Stimulated activated CD8-positive, alpha-beta memory T cell treated with anti-CD3 and anti-CD28 coated beads, Interleukin-12 subunit alpha, Interleukin-12 subunit beta, amount 100 ng/mL, for 4 hours (primary cell): ENCODE measurements at places on chromosomes 3 and 15.

- DNase-seq: no peak
These were observed 576.5 kb downstream of the ZNF385D start for GRCh38 chr3:21174461-21174860.

DNA sequence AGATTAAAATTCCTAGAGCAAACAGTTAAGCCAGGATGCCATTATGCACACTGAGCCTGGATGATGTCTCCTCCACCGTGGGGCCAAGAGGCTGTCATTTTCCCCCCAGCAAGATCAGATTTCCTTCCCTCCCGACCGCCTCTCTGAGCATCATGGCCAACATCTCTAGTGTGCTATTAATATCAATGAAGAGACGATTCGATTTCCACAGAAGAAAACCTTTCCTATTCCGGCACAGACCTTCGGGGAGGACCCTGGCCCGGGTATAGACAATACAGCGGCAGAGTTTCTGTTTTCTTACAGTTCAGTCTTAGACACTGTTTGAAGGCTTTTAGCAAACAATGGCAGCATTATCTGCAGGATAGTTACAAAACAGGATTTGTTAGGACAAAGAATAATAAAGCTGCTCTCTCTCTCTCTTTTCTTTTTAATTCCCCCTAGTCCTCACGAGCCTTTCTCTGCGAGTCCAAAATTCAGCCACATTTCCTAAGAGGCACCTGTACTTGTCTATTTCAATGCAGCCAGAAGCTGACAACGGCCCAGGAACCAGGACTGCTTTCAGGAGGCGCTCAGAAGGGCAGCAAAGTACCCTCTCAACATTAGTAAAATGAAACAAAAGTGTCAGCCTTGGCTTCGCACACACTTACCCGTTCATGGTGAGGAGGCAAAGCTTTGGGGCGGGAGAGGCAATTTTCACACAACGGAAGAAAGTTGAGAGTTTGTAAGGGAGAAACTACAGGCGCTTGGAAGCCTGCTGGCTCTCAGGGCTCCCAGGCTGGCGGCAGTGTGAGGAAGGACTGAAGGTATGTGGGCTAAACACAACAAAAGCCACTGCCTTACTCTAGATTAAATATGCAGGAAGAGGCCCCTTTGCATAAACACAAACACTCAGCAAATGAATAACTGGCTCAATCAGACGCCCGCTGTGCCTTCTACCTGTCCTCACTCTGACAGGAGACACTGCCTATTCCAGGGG is 278.0 kb downstream of the FOXP1 start:
- DNase-seq: no peak

GRCh38 chr15:77143191-77143590 is 72.3 kb upstream of the TSPAN3 start:
- no peak for DNase-seq

GRCh38 chr15:91498046-91498748 is 355.3 kb upstream of the SLCO3A1 start:
- no peak for DNase-seq

- DNase-seq: no peak
These were observed 767.0 kb downstream of the TUSC7 start for GRCh38 chr3:117476572-117476971.

DNA sequence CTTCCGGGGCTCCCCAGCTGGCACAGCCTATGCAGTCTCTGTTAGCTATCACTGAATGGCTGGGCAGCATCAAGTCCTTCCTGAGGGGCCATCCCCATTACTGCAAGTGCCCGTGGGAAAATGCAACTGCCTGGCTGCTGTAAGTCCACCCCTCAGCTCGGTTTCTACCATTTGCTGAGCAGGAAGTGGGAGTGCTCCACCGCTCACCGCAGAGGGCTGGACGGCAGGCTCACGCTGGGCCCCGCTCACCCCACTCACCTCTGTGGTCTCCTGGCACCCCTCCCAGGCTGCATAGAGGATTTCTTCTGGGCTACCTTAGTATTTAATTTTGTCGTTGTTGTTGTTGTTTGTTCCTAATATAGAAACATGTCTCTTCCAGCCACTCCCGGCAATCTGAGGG is 270.2 kb downstream of the PLCL2 start:
- DNase-seq: no peak

DNA sequence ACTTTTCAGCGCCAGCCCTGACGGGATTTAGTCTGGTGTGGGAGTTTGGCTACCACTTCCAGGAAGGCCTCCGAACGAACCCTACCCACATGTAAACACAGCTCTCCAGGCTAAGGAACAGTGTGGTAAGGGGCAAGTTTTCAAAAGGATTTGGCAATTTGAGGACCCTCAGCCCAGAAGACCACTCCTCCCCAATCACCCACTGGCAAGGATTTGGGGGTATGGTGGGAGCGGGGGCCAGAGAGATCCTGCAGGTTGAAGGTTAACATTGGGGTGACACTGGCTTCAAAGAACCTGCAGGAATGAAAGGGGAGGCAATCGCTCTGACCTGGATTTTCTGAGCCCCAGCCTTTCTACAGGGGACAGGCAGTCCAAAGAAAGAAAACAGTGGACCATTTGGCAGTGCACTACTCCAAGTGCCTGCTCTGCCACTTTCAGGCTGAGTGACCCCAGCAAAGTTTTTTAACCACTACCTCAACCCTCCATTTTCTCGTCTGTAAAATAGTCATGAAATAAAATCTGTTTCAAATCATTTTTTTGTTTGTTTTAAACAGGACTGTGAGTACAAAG is 34.5 kb downstream of the ZIC4 start:
- DNase-seq: no peak

- no peak for DNase-seq
These were observed 557.3 kb upstream of the KCNMB2 start for GRCh38 chr3:177978946-177979345.

DNA sequence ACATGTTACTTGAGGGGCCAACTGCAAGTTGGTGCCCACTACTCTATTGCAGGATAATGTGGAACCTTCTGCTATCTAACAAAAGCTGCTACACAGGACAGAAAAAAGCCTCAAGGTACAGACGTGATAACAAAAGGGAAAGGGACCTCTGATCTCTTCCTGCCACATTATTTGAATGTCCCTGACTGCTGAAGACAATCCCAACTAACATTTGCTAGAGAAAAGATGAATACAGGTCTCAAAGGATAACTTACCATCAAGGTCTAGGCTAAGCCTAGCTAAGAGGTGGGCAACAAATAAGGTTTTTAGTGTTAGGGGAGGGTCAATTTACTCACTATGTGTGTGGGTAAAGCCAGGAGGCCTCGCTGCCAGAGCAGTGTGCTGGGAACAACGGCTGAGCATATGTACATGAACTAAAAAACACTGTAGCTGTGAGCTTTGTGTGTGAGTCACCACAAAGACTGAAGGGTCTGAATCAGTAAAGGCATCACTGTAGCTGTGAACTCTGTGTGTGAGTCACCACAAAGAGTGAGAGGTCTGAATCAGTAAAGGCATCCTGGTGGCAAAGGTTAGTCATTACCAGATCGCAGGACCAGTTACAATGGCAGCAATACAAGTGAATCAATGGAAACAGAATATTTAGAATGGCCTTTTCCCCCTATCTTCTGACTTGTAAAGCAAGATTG is 111.7 kb downstream of the LMLN start:
- DNase-seq: peak; percentile 25

DNA sequence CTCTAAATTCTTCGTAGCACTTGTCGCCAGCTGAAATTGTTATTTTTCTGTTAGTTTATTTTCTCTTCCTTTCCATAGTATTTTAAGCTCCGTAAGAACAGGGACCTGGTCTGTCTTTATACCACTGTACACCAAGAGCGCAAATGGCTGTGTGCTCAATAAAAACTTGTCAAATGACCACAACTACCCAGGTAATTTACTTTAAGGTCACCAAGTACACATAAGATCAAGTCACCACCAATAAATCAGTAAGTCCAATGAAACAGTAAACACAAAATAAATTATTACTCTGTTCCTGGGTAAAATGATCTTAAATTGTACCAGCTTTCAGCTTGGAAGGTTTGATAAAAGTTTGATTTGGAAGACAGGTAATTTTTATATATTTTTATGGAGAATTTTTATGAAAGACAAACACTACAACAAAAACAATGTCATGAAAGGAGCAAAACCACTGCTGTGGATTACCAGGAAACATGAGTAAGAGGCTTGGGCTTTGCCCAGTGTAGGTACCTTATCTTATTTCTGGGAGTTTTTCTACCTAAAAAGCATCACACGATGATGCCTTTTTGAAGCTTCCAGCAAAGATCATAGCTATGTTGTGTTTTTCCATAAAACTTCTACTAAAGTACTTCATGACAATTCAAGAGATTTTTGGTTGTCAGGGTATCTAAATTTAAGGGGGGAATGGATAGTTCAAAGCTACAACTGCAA is 406.8 kb downstream of the SHQ1 start:
- no peak for DNase-seq

GRCh38 chr3:126035362-126036050 is 48.4 kb downstream of the SLC41A3 start:
- no peak for DNase-seq

GRCh38 chr15:88498996-88499395 is 31.5 kb downstream of the MRPS11 start:
- DNase-seq: no peak

DNA sequence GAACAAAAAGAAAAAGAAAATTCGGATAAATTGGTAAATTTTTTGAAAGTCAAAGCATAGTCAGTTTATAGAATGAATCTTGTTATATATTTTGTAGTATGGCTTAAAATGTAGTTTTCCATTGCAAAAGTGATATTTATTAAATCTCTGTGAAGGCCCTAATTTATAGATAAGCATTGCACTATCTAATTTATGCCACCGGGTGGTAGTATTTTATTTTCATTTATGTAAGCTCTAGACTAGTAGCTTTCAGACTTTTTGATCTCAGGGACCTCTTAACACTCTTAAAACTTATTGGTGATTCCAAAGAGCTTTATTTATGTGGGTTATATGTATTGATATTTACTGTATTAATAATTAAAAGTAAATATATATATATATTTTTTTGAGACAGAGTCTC is 133.9 kb upstream of the LRRFIP2 start:
- DNase-seq: no peak

DNA sequence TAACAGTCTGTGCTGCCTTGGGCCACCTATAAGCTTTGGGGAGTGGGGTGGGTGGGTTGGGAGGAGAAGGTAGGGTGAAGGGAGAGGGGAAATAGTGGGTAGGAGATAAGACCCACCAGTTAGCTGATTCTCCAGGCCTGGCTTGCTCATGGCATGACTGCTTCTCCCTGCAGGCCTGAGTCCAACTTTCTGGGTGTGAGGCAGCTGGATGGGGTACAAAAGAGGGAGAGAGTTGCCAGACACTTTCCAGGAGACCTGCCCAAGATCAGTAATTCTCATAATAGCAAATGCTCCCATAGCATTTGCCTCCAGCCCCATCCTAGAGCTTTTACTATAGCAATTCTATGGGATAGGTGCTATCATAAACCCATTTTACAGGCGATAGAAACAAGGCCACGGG is 7.7 kb downstream of the CGNL1 start:
- DNase-seq: no peak

GRCh38 chr3:77158730-77159581 is 119.1 kb downstream of the ROBO2 start:
- DNase-seq: no peak

DNA sequence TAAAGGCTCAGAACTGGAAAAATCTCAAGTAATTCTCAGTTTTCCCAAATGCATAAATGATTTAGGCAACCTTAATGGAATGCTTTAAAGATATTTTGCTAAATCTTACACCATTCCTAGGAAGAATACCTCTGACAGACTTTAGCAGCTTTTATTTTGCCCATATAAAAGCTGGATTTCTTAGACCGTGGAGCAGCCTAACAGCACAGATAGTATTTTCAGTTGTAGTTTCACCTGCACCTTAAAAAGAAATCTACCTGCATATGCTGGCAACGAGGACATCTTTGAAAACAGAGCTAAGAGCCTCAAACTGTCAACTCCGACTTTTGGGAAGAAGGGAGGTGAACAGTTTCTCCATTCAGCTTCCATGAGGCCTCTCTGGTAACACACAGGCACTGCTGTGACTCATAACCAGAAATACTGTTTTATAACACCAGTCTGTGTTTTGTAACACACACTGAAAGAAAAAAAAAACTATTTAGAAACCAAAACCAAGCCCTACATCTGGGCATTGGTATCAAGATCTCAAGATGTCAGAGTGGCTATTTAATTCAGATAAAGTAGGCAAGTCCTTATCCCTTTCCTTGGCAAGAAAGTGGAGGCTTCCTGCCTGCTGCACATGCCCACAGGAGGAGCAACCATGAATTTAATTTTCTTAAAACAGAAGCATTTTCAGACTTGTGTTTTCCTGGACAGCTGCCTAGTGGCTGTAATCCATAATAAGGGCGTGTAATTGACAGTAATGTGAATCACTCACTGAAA is 181.5 kb upstream of the ICE2 start:
- DNase-seq: no peak

- no peak for DNase-seq
These were observed 58.0 kb downstream of the FRMD5 start for GRCh38 chr15:44136991-44137477.

DNA sequence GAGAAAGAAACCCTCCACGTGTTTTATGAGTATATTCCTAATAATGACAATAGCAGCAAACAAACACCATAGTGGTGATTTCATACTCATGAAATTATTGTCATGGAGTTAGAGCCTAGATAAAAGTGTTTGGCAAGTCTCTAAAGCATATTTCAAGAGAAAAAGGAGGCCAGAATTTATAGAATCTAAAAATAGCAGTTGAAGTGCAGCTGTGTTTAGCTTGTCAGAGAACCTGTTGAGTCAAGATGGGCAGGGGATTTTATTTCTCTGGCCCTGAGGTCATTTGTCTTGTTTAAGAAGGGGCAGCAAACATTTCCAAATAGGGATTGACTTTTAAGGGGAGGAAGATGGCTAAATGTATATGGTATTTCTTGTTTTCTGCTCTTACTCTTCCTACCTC is 279.6 kb upstream of the CTDSPL start:
- no peak for DNase-seq

- no peak for DNase-seq
These were observed 59.0 kb upstream of the PPARG start for GRCh38 chr3:12229896-12230295.

DNA sequence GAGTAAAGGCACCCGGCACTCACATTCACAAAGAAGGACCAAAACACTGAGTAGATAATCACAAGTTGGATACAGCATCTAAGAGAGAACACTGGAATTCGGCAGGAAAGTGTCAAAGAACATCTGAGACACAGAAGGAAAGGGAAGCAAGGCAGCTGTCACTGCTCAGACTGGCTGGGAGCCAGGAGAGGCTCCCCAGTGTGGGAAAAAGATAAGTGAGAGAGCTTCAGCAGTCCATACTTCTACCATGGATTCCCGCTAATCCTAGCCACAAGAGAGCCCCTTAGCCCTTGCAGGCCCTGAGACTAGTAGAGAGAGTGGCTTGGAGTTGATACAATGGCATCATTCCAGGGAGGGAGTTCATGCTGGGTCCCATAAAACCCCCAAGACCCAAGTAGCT is 36.7 kb upstream of the CP start:
- no peak for DNase-seq

GRCh38 chr3:24387493-24387892 is 107.2 kb downstream of the THRB start:
- DNase-seq: no peak
